NCI-H1694 (cell line): ENCODE measurements at places on chromosomes 12 and 14.

- no peak for DNase-seq
Measured at GRCh38 chr12:92146497-92147224, 1.0 kb upstream of the BTG1 start.

DNA sequence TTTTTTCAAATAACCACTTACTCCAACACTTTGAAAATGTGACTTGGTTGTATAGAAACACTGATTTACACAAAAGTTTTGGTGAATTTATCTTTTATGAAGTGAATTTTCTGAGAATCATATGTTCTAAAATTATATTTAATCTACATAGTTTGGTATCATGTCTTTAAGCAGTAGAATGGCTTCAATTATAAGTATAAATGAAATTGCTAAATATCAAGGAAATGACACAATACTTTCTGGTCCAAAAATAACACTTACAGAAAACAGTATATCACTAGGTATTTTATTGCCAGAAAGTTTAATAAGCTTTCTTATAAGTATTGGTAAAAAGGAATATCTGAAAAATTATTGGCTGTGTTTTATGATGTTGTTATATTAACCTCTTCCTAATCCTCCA lies 90.9 kb downstream of the SRGAP1 start:
- DNase-seq = no peak

DNA sequence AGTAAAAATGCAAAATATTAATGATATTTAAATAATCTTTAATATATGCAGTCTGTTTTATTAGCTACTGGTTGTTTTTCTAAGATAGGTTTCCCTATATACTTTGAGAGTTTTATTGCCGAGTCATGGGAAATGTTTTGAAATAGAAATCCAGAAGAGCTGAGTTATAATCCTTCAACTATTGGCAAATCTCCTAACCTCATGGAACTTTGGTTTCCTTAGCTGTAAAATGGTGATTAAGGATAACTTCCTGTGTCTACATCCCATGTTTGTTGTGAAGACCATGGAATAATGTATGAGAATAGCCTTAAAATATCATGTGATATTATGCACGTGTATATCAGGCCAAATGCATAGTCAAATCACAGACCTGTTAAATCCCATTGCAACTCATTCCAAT lies 51.0 kb downstream of the UNC79 start:
- DNase-seq = no peak

- no peak for DNase-seq
Measured at GRCh38 chr14:75127903-75128595, 1.2 kb upstream of the NEK9 start.

DNA sequence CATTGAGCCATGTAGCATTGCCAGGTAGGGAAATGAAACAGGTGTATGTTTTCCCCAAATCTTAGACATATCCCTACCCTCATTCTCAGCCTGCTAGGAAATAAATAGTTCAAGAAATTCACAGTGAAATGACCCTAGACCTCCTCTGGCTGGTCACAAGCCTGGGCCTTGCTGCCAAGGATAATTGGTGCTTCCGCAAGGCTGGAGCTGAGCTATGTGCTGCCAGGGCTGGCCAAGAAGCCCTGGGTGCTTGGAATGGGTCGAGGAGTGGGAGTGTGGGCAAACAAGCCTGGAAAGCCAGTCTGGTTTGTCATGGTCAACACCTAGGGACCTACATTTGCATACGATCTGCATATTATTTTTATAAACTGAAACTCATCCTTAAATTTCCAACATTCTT lies 31.3 kb upstream of the SLC10A1 start:
- DNase-seq = no peak

DNA sequence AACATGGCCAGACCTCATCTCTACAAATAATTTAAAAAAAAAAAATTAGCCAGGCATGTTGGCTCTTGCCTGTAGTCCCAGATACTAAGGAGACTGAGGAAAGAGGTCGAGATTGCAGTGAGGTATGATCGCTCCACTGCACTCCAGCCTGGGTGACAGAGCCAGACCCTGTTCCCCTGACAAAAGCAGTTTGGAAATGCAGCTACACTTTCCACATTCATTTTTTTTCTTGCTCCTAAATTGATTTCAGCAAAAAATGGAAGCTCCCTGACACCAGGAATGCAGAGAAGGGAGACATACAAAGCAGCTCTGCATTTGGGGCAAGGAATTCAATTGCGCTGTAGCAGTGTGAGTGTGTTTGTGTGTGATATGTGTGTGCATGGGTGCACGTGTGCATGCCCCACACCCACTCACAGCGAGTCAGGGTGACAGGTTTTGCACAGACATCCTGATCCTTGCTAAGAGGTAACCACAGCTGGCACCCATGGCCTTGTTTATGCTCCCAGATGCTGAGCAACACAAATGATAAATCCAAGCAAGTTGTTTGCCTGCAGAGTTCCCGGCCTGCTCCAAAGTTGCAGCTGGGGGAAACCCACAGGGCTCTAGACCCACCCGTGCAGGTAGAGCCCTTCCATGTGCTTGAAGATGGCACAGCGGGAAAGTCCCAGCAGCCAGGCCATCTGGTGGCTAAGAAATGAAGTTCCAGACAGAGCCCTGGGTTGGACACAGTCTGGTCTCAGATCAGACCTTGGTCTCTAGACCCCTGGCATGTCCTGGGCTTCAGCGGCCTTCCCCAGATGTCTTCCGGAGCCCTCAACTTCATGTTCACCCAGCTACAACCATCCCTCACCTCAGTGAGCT lies 25.9 kb upstream of the BDKRB2 start:
- DNase-seq = peak; percentile 72

GRCh38 chr14:81066672-81067071 lies 111.3 kb downstream of the TSHR start:
- DNase-seq = no peak

- no peak for DNase-seq
Measured at GRCh38 chr12:22234561-22234960, 99.9 kb downstream of the ST8SIA1 start.

DNA sequence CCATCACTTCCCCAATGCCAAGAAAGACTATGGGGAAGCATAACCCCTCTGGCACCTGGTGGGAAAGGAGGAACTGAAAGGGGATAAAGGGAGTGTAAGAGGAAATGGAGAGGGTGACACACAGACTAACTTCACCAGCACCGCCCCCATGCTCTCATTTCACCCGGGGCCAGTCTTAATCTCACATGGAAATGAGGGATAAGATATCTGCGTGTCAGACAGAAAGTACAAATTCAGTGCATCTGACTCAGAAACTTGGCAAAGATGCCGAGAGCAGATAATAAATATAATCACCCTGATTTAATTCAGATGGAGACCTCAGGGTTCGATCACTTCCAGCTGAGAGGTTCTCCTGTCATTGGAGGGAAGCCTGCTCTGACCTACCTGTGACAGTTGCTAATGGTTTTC lies 191.6 kb downstream of the DUSP6 start:
- no peak for DNase-seq
